ENCODE measurements at places on chromosomes 4 and X.

GRCh38 chr4:30002341-30002740 lies 717.8 kb upstream of the PCDH7 start:
- DNase-seq: no peak

GRCh38 chr4:15233264-15233597 lies 194.6 kb upstream of the C1QTNF7 start:
- no peak for DNase-seq

- no peak for DNase-seq
Measured at GRCh38 chrX:38941675-38942074, 140.4 kb downstream of the MID1IP1 start.

DNA sequence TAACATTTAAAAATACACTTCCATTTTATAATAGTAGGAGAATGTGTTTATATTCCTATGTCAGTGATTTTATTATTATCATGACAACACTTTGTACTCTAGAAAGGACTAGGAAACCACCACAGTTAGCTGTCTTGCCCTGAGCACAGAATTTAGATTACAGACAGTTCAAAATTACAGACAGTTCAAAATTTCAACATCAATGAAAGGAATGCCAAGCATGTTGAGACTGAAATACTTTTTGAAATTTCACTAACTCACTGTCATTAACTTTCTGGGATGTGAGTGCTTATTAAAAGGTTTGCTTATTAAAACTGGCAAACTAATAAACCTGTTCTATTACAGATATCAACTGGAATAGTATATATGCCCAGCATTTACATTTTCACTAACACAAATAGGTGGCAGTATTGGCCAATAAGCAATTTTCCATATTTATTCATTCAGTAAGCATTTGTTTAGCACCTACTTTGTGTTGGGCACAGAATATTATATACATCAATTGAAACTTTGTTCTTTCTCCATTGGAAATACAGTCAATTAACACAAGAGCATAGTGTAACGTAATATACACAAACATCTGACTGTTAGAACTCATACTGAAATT lies 179.4 kb downstream of the FBXW7 start:
- DNase-seq: no peak

- DNase-seq: no peak
Measured at GRCh38 chrX:66126662-66127061, 37.4 kb upstream of the HEPH start.

DNA sequence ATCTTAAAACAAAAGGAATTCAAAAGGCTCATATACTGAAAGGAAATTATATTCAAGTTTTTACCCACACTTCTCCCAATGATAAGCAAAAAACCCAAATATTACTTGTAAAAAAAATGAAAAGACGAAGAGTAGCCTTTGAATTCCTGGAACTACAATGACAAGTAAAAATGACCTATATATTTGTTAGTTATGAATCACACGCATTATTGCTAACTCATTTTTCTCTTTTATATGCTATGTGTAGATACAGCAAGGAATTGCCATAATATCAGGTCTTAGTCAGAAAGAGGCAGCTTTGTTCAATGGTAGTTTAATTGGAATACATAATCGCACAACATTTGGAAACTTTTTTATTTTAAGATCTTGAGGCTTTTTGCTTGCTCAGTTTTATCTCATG lies 22.7 kb upstream of the ASB5 start:
- DNase-seq: no peak

- no peak for DNase-seq
Measured at GRCh38 chrX:150472306-150472705, 96.1 kb upstream of the MTM1 start.

- DNase-seq: peak; percentile 69
Measured at GRCh38 chr4:127622921-127623796, 9.6 kb upstream of the INTU start.

GRCh38 chr4:80009806-80010205 lies 63.2 kb downstream of the ANTXR2 start:
- no peak for DNase-seq

DNA sequence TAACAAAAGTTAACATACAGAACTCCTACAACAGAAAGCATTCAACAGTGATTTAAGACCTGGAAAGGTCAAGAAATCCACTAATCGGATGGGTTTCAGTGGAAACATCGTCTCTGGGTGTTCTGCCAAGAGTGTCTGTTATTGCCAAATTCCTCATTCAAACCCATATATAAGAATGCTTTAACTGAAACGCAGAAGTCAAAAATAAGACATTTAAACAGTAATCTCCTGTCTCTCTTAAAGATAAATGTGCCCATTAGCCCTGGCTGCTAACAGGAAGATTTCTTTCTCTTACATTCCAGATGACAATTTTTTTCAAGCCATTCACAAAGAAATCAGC lies 31.5 kb downstream of the DCTD start:
- no peak for DNase-seq

GRCh38 chr4:179626687-179627086 lies 2184.4 kb upstream of the AGA start:
- DNase-seq: peak; percentile 24

- DNase-seq: no peak
Measured at GRCh38 chr4:26191353-26191752, 129.5 kb upstream of the RBPJ start.

DNA sequence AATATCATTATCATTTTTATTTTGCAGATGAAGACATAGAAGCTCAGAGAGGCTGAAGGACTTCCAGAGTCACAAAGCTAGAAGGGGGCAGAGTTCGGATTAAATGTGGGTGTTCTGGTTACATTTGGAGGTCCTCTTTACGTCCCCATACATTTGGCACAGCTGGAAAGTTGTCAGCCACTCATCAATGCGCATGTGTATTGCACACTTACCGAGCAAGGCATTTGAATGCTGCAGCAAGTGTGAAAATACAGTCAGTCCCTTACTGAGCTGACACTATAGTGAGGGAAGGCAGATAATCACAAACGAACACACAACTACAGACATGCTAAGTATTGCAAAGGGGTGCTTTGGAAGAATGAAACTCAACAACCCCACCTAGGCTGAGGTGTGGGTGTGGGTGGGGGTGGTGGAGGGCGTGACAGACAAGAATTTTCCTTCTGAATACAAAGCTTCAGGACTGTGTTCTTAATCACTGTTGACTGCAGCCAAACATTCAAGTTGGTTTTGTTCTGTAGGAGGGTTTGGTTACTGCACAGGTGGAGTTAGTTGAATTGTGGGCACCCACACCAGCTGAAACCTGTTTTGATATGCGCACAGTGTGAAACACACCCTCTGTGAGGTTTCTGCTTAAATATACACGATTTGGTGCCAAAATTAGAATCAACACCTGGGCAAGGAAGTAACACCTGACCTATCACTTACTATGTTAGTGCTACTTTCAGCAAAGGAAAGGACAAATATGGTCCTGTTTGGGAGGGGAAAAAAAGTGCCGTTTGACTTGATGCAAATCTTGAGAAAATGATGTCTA lies 72.4 kb downstream of the COQ2 start:
- no peak for DNase-seq

GRCh38 chr4:4501679-4502078 lies 40.2 kb downstream of the STX18 start:
- no peak for DNase-seq

DNA sequence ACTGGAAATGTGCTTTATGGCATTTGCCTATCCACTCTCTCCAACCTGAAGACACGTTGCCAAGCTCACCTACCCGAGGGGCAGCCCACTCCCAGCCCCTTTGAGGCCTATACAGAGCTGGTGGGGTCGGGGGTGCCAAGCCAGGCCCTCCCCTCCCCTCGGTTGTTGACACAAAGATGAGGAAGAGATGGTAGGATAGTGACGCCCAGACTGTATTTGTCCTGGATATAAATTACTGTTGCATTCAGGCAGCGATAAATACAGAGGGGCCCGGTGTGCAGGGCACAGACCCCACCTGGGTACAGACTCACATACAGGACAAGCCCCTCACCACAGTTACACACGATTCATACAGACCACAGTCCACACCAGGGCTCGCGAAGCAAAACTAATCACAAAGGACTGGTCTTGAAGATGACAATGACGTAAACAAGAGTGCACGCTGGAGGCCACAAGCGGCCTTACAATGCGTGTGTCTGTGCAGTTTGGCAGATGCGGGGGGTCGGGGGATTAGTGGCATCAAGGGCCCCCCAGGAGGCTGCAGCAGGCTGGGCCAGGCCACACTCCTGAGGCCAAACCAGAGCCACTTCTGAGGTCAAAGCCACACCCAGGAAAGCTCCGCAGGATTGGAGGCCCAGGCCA lies 14.6 kb downstream of the DGKQ start:
- DNase-seq: no peak

- no peak for DNase-seq
Measured at GRCh38 chr4:147830987-147831386, 99.1 kb downstream of the ARHGAP10 start.

DNA sequence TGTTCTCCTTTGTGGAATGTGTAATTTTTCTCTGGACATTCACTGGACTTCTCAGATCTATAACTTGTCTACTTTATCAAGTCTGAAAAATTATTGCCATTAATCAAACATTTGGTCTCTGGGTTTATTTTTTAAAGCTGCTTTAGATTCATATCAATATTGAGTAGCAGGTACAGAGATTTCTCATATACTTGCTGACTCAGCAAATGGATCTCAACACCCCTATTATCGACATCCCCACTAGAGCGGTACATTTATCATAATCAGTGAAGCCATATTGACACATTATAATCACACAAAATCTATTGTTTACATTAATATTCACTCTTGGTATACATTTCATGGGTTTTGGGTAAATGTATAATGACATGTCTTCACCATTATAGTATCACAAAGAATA lies 268.7 kb downstream of the SPOCK3 start:
- no peak for DNase-seq

DNA sequence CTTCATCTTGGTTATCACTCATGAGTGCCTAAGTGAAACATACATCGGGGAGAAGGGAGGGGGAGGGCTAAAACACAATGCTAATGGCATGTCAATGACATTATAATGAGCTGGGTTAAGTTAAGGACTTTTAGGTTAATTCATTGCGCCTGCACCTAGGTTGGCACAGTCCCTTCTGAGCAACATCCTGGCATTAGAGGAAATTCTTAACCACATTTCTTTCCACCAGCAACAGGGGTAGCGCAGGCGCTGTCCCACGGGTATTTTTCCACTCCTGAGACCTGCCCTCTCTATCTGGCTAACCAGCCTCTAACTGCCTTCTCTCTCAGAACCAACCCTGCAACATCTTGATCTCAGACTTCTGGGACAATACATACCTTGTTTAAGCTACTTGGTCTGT lies 39.0 kb upstream of the PROM1 start:
- no peak for DNase-seq

DNA sequence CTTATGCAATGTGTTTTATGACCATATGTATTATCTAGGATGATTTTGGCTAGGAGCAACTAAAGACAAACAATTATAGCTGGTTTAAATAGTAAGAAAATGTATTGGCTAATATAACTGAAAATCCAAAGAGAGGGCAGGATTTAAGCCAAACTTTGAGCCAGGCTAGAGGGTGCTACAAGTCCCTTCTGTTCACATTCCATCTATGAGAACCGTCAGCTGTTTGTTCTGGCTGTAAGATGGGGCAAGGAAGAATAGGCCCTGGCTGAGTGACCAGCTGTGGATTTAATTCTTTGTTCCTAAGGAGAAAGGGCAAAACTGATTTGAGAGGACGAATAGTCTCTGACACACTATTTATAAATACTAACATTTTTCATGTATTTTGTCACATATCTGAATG lies 79.2 kb upstream of the UGT8 start:
- no peak for DNase-seq

DNA sequence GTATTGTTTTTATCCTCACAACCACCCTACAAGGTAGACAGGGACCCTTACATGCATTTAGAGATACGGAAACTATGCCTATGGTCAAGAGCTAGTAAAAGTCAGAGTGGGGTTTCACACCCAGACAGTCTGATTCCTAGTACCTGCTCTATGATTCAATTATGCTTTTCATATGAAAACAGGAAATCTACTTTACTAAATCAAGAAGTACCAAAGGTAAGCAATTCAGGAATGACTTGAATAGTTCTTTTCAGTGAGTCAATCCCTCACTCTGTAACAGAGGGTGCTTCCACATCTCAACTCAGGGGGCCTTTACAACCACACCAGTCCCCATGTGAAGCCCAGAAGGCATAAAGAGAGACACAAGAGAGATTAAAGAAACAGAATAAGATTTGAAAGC lies 191.4 kb downstream of the PPP3CA start:
- no peak for DNase-seq

GRCh38 chr4:72843466-72843865 lies 226.1 kb downstream of the COX18 start:
- no peak for DNase-seq

Data from endothelial cell (in vitro differentiated cells).